ENCODE measurements at places on chromosomes 7 and 10.
A peak's percentile ranks its signal among the peaks of the same experiment; 100 is the strongest.

DNA sequence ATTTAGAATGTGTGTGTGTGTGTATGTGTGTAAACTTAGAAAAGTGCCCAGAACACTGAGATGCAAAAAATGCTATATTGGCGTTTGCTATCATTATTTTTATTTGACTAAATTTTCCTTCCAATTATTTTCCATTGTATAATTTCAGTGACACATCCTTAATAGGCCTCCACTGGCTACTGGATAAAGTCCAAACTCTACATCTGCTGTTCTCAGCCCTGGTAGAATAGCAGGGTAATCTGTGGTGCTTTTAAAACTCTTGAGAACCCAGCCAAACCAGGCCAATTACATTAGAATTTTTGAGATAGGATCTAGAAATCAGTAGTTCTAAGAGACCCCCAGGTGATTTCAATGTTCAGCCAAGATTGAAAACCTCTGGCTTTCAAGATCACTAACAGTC lies 66.4 kb downstream of the ZNF503 start:
- no peak for DNase-seq

GRCh38 chr7:70612811-70613210 lies 519.1 kb upstream of the GALNT17 start:
- DNase-seq: no peak

DNA sequence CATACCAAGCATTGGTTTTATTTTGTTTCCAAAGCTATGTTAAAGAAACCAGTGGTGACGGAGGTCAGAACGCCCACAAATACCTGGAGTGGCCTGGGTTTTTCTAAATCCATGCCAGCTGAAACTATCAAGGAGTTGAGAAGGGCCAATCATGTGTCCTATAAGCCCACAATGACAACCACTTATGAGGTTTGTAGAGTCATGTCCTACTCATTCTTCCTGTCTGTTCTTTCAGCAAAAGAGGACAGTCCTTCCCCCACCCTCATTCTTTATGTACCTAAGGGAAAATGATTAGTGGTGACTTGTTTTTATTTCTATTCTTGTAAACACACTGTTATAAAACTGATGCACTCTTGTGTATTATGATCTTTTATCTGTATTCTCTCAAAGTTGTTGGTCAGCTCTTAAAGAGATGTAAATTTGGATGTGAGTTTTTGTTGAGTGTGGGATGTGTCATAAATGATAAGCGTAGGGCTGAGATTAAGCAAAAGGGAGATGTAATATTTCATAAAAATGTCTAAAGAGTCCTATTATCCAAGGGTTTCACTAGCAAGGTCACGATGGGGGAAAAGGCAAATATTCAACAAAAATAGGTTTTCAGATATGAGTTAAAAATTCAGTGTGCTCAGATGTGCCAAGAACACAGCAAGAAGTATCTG lies 294.4 kb downstream of the BICC1 start:
- DNase-seq: no peak

GRCh38 chr10:74206746-74207145 lies 55.7 kb downstream of the ADK start:
- DNase-seq: no peak

- no peak for DNase-seq
Observed at GRCh38 chr7:32890010-32890792, 1.4 kb downstream of the KBTBD2 start.

- DNase-seq: no peak
Observed at GRCh38 chr10:130814610-130815009, 496.9 kb downstream of the TCERG1L start.

- no peak for DNase-seq
Observed at GRCh38 chr7:116399819-116400218, 99.7 kb upstream of the CAV2 start.

DNA sequence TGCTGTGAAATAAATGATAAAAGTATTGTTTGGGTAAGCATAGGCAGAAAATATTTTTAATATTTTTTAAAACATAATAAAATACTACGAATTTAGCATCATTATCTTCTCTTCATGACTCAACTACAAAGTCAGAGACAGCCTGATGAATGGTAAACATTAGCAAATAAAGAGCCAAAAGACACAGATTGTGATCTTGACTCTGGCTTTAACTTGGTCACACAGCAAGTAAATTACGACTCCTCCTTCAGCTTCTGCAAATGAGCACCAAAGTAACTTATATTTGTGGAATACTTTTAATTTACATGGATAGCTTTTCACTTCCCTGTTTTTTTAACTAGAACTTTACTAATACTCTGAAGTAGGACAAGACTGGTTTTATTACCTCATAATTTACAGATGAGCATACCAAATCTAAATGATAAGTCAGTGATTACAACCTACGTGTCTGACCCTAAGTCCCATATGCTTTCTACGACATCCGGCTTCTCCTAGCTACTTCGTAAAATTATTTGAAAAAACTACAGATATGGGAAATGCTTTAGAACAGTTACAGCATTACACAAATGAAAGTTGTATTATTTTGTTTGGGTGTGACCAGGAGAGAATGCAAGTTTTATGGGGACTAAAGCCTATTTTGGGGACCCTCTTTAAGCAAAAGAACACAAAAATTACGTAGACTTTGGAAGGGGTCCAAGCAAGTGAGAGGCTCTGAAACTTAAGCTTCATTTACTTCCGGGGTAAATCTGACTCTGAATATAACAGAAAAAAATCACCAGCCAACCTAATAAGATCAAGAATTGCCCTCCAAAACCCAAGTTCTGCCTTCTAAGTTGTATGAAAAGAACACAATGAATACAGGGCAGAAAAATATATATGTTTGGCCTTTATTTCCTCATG lies 133.8 kb downstream of the CPEB3 start:
- DNase-seq: no peak

- no peak for DNase-seq
Observed at GRCh38 chr7:82235713-82236112, 207.9 kb downstream of the CACNA2D1 start.

DNA sequence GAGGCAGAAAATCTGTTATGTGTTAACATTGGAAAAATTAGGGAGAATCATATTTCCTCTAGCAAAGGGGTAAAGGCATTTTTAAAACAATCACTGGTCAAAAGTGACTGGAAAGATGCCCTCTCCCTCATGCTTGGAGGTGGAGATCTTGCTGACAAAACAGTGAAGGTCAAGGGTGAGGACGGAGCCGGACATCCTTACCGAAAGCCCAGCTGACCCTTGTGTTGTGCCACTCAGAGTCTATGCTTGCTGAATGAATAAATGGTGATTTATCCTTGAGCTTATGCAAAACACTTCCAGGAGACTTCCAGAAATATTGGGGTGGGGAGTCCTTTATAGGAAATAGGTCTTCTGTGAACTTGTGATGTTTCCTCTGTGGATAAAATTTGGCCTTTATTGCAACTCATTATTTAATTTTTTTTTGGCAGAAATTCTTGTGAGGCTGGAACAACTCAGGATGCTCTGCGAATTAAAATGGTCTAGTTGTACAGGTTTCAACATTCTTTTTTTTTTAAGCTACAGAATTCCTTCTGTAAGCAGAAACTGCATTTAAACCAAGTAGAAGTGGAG lies 28.3 kb upstream of the ELMO1 start:
- DNase-seq: no peak

DNA sequence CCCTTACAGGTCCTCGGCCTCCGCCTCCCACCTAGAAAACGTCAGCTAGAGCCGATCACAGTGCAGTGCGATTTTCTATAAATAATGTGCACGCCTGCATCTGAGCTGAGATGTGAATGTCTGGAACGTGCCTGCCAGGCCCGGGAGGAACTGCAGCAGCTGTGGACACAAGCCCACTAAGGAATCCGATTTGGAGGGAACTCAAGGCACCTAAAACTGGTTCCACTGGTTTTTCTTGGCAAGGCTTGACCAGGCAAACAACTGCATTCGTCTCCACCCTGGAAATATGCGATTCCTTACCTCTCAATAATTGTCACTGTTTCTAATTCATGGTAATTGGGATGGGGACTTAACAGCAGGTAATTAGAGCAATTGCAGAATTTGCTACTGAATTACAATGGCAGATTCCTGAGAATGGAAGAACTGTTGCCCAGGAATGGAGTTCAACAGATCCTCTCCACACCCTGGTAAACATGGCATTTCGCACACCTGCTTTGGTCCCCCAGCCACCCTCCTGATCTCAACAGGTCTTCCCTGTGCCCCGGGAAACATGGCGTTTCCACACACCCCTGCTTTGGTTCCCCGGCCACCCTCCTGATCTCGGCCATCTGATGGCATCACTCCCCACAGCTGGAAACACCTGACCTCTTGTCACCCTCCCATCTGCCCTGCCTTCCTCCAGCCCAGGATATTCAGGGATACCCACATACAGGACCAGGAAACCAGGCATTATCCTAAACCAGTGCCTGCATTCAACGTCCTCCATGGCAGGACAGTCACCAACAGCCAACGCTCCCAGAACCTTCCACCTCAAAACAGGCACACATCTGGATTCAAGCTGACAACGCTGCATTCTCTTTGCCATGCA lies 76.0 kb downstream of the DIP2C start:
- no peak for DNase-seq

DNA sequence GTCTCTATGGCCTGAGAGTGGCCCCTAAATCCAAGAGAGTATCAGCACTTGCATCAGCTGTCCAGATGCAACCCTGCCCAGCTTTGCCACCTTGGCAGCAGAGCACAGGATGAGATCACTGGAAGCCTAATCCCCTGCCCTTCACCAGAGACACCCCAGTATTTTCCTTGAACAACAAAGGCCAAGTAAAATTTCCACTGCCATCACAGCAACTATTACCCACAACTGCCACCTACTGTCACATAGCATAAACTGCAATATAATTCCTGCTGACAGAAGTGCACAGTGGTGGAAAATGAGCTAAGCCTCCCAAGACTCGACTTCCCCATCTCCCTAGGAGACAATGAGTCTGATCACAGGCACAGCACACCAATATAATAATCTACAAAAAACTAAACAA lies 462.8 kb upstream of the ZWINT start:
- DNase-seq: no peak

GRCh38 chr7:130148561-130148960 lies 56.6 kb downstream of the TMEM209 start:
- DNase-seq: no peak

GRCh38 chr7:33841031-33841430 lies 64.3 kb upstream of the BMPER start:
- no peak for DNase-seq

DNA sequence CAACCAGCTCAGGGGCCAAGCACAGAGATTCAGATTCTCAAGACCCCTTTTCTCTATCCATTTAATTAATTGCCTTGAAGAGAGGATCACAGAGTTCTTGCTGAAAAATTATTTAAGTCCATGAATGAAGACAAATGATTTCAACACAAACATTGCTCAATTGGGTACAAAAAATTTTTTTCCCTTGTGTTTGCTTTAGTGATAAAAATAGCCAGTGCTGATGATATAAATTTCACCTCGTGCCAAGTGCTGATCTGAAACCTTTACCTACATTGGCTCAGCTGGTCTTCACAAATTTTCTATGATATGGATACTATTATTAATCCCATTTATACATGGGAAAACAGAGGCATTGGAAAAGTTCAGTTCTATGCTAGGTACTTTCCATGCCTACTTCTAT lies 377.1 kb downstream of the NRG3 start:
- DNase-seq: no peak

- DNase-seq: no peak
Observed at GRCh38 chr7:146864644-146865043, 748.0 kb downstream of the CNTNAP2 start.

- no peak for DNase-seq
Observed at GRCh38 chr10:5599613-5600520, 66.5 kb downstream of the ASB13 start.

GRCh38 chr10:124307591-124307990 lies 111.1 kb downstream of the OAT start:
- DNase-seq: no peak

GRCh38 chr10:130932326-130933007 lies 379.1 kb downstream of the TCERG1L start:
- DNase-seq: no peak

GRCh38 chr10:43044448-43044921 lies 32.4 kb upstream of the RET start:
- no peak for DNase-seq

DNA sequence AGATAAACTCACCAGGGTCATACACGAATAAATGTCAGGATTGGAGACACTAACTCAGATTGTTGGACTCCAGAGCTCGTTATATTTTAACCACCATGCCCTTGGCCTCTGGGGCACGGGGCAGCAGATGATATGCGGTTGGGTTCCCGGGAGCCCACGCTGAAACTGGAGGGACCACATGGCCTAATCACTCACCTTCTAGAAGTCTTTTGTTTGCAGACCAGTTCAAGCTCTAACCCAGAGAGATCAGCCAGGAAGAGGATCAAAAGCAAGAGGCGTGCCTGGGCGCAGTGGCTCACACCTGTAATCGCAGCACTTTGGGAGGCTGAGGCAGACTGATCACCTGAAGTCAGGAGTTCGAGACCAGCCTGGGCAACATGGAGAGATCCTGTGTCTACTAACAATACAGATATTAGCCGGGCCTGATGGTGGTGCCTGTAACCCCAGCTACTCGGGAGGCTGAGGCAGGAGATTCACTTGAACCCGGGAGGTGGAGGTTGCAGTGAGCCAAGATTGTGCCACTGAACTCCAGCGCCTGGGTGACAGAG lies 42.6 kb upstream of the ECHDC3 start:
- no peak for DNase-seq

GRCh38 chr7:117043108-117043825 lies 90.0 kb downstream of the ST7 start:
- DNase-seq: no peak

- no peak for DNase-seq
Observed at GRCh38 chr10:44068716-44069482, 316.0 kb downstream of the CXCL12 start.

DNA sequence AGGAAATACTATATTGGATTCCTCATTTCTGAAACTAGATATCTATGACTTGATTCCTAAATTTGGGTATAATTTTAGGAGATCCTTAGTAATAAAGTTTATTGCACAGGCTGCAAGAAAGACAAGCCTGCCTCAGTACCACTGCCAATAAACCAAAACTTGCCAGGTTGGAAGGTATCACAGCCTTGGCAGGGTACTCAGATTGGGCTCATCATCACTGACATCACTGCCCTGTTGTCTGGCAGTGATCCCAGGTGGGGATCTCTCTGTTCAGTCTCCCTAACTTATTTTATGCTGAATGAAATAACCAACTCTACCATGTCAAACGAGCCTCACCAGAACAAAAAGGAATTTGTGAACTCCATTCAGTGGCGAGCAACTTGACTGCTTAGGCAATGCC lies 18.8 kb downstream of the FIGNL1 start:
- DNase-seq: no peak

DNA sequence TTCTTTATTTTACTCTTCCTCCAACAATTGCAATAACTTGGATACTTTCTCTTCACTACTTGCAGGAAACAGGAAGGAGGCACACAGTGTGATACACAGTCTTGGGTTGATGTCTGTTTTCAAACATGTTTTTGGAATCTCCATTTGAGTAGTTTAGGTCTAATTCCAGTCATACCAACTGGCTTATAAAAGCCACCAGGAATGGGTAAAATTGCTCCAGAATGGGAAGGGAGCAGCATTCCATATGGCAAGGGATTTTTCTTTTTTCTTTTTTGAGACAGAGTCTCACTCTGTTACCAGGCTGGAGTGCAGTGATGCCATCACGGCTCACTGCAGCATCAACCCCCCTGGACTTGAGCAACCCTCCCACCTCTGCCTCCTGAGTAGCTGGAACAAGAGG lies 545.1 kb upstream of the GALNT17 start:
- no peak for DNase-seq

GRCh38 chr7:1743481-1744230 lies 73.6 kb downstream of the ELFN1 start:
- no peak for DNase-seq

GRCh38 chr10:121695731-121696464 lies 97.7 kb upstream of the FGFR2 start:
- no peak for DNase-seq

- peak; percentile 26 for DNase-seq
Observed at GRCh38 chr7:103447073-103447960, 1.3 kb upstream of the SLC26A5 start.

Measured in NCI-H1930 (cell line).